ENCODE measurements at places on chromosomes 16 and 17.

DNA sequence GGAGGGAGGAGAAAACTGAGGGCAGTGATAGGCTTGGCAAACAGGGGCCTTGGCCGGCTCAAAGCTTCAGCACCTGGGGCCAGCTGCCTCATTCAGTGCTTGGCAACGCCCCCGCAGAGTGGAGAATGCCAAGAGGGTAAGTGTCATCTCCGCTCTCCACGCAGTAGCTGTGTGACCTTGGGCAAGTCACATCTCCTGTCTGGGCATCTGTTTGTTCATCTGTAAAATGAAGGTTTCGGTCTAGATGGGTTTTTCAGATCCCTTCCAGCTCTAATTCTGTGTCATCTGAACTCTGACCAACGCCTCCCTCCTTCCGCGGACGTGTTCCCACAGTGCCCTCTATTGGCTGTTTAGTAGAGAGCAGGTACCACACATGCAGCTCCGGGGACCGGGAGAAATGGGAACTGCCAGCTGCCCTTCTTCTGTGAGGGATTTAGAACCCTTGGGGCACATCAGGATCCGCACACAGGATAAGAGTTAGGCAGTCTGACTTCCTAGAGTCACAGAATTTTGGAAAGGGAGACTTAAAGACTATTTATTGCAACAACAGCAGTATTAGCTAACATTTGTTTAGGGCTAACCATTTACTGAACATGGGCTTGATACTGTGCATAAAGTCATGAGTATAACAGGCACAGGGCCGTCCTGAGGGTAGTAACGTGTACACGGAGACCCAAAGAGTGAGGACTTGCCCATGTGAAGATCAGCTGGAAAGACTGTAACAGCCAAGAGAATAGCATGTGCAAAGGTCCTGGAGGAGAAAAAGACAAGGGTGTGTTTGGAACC lies 26.8 kb downstream of the GP2 start:
- DNase-seq, result peak; percentile 13

- no peak for DNase-seq
Measured at GRCh38 chr17:22145605-22146178, 453.4 kb downstream of the KCNJ18 start.

- no peak for DNase-seq
Measured at GRCh38 chr16:11435576-11435975, 90.3 kb downstream of the RMI2 start.

- no peak for DNase-seq
Measured at GRCh38 chr16:55471448-55472097, 7.4 kb upstream of the MMP2 start.

DNA sequence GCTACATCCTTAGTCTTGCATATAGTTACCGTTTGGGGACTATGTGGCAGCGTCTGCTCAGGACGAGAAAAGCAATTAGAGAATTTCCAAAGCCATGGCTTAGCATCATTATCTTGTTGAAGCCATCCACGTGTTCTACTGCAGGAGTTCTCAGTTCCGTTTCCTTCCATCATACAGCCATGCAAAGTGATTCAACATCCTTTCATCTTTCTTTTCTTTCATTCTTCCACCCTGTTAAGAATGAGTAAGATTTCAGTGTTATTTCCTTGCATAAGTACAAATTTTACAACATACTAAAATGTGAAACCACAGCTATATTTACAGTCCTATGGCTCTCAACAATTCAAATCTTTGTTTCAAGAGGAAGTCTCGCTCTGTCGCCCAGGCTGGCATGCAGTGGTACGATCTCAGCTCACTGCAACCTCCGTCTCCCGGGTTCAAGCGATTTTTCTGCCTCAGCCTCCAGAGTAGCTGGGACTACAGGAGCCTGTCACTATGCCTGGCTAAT lies 3.8 kb downstream of the MARF1 start:
- DNase-seq, result peak; percentile 33

GRCh38 chr16:9048302-9048700 lies 43.1 kb upstream of the HAPSTR1 start:
- DNase-seq, result no peak

DNA sequence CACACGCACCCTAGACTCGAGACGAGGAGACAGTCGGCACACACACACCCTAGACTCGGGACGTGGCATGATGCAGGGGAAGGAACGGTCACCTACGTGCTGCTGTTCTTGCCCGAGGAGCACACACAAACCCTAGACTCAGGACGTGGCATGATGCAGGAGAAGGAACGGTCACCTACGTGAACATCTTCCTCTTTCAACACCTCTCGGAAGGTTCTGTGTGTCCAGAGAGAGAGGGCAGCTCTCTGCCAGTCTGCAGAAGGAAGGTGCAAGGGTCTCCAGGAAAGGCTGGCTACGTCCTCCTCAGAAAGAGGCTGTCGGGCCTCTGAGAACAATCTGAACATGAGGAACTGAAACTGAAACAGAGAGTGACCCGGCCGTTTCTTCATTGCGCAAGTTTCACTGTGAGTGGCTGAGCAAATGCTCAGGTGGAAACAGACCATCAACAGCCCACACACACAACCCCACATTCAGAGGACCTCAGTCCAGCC lies 43.4 kb downstream of the ZNF276 start:
- peak; percentile 69 for DNase-seq

- DNase-seq, result no peak
Measured at GRCh38 chr16:22213801-22214200, 7.7 kb downstream of the EEF2K start.

DNA sequence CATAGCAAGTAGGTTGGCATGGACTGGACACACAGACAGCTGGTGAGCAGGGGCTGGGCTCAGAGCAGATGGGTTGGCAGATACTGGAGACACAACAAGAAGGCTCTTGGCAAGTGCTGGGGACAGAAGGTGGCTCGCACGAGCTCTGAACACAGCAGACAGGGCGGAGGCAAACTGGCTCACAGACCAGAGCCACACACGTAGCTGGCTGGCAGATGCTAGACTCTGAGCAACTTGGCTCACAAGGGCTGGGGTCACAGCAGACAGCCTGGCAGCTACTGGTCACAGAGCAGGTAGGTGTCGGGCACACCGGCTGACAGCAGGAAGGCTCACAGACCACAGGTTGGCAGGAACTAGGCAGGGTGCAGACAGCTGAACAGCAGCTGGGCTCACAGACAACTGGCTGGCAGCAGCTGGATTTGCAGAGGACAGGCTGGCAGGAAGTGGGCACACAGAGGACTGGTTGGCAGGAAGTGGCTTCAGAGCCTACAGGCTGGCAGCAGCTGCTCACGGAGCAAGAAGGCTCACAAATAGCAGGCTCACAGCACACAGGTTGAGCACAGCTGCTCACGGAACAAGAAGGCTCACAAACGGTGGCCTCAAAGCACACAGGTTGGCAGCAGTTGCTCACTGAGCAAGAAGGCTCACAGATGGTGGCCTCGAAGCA lies 725 bp downstream of the KRTAP16-1 start:
- peak; percentile 90 for DNase-seq

GRCh38 chr17:7380855-7381683 lies at the start of gene TNK1:
Gene TNK1, plus strand, starts transcription at chr17:7381089. Its CDS starts 1,838 bp downstream, at chr17:7382927.
- no peak for DNase-seq

DNA sequence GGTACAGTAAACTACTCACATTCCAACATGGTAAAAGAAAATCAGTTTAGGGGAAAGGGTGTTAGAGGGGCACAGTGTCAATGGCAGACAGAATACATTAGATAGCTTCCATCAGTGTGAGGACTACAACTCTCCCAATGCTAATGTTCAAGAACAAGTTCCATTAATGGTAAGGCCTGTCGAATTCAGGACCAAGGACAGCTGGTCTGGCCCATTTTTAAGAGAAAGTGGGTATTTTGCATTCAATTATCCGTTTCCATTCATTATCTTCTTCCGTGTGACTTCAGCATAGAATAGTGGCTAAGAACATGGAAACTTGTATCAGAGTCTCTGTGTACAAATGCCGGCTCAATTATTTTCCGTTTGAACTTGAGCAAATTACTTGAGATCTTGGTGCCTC lies 98.4 kb downstream of the XYLT1 start:
- no peak for DNase-seq

GRCh38 chr16:50619702-50620491 lies 61.2 kb downstream of the SNX20 start:
- no peak for DNase-seq

GRCh38 chr16:50442221-50442620 lies 73.4 kb upstream of the BRD7 start:
- no peak for DNase-seq

- DNase-seq, result no peak
Measured at GRCh38 chr17:77814091-77814772, 144.3 kb upstream of the TNRC6C start.

DNA sequence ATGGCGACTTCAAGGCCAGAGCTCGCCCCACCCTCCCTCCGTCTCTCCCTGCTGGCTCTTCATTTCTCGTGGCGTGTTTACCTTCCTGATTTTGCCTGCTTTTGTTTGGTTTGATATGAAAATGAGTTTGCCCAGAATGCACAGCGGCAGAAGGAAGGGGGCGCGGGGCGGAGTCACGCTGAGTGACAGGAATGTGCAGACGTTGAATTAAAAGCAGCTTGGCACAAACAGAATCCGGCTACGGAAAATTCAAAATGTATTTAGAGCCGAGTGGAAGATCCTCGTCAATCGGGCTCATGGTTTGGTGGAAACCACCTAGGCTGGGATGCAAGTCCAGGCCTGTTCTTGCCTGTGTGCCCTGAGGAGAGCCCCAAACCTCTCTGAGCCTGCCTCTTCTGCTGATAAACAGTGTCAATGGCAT lies 102.7 kb downstream of the SDK2 start:
- no peak for DNase-seq

DNA sequence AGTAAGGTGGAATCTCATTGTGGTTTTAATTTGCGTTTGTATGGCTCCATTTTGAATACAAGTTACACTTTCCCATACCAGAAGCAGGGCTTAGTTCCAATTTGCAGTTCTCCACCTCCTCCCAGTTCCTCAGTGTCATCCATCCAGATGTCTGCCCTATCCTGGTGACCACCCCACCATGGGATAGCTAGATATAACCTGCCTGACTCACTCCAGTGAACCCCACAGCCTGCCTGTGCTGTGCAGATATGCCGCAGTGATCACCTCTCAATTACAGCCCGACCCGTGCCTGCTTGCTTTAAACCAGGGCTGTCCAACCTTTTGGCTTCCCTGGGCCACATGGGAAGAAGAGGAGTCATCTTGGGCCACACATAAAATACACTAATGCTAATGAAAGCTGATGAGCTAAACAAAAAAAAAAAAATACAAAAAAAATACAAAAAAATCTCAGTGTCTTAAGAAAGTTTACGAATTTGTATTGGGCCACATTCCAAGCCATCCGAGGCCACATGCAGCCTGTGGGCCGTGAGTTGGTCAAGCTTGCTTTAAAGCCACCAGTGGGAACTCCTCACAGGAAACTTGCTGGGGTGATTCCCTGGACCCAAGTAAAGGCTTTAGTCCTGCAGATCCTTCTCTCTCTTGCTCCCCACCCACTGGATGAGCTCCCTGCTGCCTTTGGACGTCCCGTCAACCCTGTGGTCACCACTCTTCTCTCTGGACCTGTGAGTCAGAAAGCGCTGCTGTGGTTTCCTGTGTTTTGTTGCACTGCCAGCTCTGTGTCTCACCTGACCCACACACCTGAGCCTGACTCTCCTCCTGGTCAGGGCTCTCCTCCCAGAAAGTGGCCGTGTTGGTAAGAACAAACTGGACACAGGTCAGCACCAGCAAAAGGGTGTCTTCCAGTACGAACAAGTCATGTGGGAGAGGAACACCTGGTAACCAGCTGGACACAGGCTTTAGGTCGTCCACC lies 83.0 kb downstream of the EMP2 start:
- DNase-seq, result no peak

DNA sequence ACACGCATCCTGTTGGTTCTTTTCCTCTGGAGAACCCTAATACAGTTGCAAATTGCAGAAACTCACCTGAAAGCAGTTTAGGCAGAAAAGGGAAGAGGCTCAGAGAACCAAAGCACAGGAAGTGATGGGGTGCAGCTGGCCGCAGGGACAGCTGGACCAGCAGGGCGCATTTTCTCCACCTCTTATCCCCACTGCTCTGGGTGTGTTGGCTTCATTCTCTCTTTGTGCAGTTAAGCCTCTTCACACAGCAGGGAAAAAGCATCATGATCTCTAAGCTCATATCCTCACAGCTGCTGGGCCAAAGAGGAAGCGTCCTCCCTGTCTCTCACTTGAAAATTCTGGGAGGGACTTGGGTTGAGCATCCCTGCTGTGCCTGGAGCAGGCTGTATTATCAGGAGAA lies 20.0 kb upstream of the LRRC75A start:
- peak; percentile 1 for DNase-seq

- DNase-seq, result no peak
Measured at GRCh38 chr16:52309446-52310416, 237.2 kb downstream of the TOX3 start.

- DNase-seq, result no peak
Measured at GRCh38 chr16:64234200-64234599, 887.7 kb downstream of the CDH11 start.

DNA sequence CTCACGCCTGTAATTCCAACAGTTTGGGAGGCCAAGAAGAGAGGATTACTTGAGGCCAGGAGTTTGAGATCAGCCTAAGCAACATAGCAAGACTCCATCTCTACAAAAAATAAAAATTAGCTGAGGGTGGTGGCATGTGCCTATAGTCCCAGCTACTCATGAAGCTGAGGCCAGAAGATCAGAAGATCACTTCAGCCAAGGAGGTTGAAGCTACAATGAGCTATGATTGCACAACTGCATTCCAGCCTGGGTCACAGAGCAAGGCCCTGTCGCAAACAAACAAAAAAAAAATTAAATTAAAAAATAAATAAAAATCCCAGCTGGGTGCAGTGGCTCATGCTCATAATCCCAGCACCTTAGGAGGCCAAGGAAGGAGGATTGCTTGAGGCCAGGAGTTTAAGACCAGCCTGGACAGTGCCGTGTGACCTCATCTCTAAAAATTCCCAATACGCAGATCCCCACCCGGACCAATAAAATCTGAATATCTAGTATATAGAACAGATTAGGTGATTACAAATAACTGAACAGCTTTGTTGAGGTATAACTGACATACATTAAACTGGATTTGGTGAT lies 18.2 kb upstream of the ATF7IP2 start:
- no peak for DNase-seq

DNA sequence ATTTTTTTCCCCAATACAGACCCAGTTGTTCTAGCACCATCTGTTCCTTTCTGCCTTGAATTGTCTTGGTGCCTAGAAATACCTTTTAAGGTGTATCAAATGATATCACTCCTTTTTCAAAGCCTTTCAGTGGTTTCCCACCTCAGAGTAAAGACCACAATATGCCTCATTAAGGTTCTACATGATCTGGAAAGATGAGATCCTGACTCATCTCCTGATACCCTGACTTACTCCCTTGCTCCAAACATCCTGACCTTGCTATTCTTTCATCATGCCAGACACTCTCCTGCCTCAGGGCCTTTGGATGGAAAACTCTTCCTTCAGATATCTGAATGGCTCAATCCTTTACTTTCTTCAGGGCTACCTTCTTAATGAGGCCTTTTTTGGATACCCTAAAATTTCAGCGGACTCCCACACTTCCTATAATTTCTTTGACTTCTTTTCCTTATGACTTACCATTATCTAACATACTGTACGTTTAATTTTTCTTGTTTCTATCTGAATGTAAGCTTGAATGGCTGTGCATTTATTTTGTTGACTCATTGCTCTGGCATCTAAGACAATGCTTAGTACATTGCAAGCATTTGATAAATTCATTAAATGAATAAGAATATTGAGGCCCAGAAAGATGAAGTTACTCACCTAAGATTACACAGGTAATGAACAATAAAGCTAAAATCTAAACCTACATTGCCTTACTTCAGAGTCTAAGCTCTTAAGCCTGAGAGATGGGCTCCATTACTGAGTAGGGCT lies 19.2 kb downstream of the FLOT2 start:
- DNase-seq, result no peak

GRCh38 chr16:72985148-72985941 lies 62.6 kb downstream of the ZFHX3 start:
- no peak for DNase-seq

All from CD4-positive, alpha-beta T cell treated with Interleukin-17A for 1 hour (primary cell).